T1000 (cell line): ENCODE measurements at places on chromosomes 3 and 15.

- DNase-seq: peak; percentile 55
Observed at GRCh38 chr15:77851691-77852090, 219.0 kb upstream of the LINGO1 start.

DNA sequence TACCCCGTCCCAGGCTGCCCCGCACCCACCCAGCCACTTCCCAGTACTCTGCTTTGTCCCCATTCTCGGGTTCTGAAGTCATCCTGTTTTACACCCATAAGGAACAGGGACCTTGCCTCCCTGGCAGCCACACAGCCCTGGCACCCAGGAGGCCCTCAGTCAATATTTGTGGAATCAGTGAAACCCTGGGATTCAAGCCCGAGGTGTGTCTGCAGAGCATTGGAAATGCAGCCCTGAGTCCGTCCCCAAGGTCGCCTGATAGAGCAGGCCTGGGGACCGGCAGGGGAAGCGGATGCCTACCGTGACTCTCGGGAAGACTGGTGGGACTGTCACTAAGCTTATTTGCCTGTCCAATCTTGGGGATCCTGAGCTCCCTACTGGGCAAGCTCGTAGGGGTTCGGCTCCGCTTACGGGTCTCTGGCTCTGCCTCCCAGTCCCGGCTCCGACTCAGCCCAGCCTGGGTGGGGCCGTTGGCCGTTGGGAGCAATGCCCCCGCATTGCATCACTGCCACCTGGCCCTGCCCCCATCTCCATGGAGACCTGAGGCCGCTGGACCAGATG, 64.4 kb upstream of the TAMM41 start:
- DNase-seq: no peak

DNA sequence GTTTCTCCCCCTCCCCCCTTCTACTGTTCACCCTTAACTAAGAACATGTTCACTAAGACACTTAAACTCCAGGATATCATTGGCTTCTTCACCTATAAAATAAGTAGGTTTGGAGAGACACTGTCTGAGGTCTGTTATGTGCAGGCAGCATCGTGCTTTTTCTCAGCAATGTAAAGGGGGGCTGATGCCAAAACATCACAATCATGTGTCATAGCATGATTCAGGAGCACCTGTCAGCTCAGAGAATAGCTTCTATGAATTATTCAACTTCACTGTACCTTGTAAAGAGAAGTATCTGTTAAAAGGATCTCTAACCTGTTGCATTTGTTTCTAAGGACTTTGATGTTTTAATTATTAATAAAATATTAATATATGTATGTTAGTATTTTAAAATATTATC, 211.4 kb upstream of the EPHA3 start:
- DNase-seq: no peak

- no peak for DNase-seq
Observed at GRCh38 chr3:132405188-132405587, 12.1 kb upstream of the DNAJC13 start.

- no peak for DNase-seq
Observed at GRCh38 chr3:186826410-186826975, 16.0 kb upstream of the ADIPOQ start.

- DNase-seq: no peak
Observed at GRCh38 chr3:40035177-40035576, 225.8 kb downstream of the MYRIP start.

DNA sequence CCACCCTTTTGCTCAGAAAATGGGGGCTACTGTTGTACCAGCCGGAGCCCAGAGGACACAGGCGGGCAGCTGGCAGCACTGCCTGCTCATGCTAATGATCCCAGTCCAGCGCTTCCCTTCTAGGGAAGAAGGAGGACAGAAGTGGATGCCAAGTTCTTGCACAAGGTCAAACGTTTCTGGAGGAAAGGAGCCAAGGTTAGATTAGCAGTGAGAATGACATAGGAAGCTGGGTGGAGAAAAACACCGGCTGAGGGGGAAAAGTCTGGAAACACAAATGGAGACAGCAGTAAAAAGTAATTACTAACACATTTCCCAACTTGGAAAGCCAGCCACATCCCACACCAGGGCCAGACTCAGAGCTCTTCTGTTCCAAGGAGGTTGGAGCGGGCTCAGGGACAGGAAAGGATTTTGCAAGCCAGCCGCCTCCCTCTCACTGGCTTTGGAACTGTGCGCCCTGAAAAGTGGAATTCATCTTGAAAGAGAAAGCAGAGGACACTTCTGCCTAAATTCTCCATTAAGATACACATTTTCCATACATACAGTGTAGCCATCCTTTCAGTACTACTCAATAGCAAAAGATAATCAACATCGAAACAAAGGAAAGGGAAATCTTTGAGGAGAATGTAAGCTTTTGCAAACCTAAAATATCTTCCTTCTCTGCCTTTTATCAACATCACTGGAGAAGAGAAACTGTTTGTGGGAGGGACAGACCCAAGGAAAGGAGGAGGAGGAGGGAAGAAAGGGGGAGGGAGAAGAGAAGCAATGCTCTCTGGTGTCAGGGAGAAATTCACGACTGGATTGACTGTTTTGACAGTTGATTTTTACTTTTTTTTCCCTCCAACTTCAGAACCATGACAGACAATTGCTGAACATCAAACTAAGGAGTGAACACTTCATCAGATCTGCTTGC, 133.6 kb downstream of the CD47 start:
- DNase-seq: no peak

DNA sequence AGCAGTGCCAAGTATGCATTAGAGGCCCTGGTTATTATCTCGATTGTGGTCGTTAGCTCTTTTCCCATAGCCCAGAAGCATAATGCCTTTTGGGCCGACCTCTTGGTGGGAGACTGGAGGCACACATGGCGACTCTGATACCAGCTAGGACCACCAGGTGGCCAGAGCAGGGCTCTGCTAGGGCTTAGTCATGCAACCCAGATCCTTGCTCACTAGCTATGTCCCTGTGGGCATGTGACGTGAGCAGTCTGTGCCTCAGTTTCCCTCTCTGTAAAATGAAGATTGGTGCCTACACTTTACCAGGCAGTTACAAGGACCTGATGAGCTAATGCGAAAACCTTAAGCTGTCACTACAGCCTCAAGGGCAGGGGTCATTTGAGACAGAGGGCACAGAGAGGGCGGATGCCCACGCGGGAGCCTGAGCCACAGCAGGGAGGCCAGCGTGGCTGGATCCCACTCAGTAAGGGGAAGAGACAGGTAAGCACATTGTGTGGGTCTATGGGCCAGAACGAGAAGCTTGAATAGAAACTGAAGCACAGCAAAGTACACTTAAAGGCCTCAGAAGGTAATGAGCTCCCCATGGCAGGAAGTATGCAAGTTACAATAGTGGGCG, 8.8 kb downstream of the KLF15 start:
- DNase-seq: no peak

- no peak for DNase-seq
Observed at GRCh38 chr3:41186297-41186696, 13.0 kb upstream of the CTNNB1 start.

- no peak for DNase-seq
Observed at GRCh38 chr15:90471769-90472168, 58.0 kb upstream of the CRTC3 start.

GRCh38 chr3:153396581-153396980, 234.6 kb downstream of the RAP2B start:
- DNase-seq: no peak

DNA sequence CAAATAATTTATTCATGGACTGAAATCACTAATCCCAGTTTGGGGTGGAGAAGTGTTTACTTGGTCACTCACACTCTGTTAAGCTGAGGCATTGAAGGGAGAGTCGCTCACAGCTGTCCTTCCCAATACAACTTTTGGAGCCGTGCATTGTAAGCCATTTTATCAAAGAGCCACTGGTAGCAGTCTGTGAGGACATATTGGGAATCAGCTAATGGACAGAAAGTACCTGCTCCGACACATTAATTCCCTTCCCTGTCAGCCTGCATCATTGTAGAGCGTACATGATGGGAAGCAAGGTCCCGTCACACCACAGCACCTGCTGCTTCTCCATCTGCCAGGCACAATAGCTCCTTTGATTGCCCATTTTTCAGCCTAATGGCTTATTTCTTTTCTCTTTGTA, 643.2 kb downstream of the SQOR start:
- no peak for DNase-seq

GRCh38 chr3:119624002-119624720, 26.5 kb downstream of the PLA1A start:
- DNase-seq: no peak

DNA sequence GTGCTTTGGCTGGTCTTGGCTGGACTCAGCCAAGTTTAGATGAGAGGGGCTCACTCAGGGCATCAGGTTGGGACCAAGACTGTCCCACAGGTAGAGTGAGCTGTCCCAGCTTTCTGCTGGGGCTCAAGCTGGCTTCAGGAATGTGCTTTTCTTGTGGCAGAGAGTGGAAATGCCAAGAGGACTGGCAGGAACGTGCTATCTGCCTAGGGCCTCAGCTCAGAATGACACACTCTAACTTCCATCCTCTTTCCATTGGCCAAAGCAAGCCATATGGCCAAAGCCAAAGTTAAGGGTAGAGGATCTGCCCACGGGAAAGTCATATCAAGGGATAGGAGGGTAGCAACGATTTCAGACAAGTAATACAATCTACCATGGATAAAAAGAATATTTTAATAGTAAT, 178.8 kb downstream of the ABHD5 start:
- DNase-seq: no peak

- DNase-seq: no peak
Observed at GRCh38 chr15:94255540-94255939, 24.2 kb downstream of the MCTP2 start.

- DNase-seq: no peak
Observed at GRCh38 chr3:102087236-102087635, 237.9 kb downstream of the NFKBIZ start.

- DNase-seq: no peak
Observed at GRCh38 chr3:42228796-42229195, 37.2 kb downstream of the CCK start.

DNA sequence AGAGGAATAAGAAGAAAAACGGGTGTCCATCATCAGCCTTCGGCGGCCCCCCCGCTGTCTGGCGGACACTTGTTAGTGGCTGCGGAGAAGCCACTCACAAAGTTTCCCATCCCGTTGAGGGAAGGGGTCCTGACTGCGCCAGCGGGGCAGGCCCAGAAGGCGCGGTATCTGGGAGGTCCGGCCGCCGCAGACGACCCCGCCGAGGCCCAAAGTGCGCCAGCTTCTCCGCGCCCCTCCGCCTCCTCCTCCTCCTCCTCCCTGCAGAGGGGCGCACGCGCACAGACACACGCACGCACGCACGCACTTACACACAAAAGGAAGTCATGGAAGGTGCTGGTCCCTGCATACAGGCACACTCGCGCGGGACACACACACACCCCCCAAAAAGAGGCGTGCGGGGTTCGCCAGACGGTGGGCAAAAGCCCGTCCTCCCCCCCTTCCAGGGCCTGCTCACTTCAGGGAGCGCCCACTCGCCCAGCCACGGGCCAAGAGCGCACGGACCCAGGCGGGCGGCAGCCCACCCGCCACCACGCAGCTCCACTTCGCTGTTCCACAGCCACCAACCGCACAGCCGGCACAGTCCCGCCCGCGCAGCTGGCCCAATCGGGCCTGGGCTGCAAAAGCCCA, 18.0 kb downstream of the ZNF148 start:
- DNase-seq: no peak

DNA sequence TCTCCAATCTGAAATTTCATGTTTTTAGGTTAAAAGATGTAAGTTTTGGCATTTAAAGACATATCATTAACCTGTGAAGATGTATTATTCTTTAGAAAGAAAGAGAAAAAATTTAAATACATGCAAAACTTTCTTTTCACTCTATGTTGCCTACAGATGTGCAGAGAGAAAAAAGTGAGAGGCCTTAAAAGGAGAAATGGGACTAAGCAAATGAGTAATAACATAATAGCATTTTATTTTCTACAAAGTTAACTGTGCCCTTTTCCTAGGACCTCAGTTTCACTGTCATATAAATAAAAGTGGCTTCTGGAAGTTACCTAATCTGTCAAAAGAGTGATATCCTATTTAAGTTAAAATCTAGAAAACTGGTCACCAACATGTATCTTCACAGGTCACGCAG, 16.1 kb downstream of the DAZL start:
- DNase-seq: no peak

- no peak for DNase-seq
Observed at GRCh38 chr3:37763309-37763708, 98.4 kb upstream of the CTDSPL start.
